AG20443 (cell line): ENCODE measurements at places on chromosomes 2 and 18.

- DNase-seq, result no peak
These were observed 3.3 kb upstream of the GALNT14 start for GRCh38 chr2:31141443-31142085.

- DNase-seq, result no peak
These were observed 54.2 kb upstream of the CTDP1 start for GRCh38 chr18:79625195-79625923.

DNA sequence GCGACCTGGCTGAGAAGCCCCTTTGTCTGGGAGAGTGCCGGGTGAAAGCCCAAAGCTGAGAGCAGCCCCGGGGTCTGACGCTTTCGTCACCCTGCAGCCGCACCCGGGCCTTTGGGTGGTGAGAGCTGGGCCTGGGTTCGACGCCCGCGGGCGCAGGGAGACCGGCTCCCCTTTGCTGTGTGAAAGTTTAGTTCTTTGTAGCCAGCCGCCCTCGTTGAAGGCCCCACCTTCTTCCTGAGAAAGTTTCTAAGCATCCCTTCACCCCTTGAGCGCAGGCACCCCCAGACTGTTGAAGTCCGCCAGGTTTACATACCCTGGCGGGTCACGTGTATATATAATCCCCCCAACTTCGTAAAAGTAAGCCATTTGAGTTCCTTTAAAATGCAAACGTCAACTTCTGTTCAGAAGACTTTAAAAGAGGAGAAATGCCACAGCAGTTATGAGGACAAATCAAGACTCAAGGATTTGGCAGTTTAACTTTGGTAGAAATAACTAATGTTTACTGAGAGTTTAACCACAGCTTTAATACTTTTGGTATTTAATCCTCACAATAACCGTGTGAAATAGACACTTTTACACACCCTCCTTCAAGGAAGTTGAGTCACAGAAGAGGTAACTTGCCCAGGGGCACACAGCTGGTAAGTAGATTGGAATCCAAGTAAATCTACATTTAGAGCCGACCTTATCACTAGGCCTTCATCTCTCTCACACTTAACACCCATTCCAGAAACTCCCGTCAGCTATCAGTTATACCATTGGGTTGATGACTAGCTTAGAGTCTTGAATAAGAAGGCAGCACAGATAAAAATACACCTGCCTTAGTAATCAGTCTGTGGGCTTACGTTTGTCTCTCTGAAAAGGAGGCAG lies 1.1 kb upstream of the MBOAT2 start:
- no peak for DNase-seq

DNA sequence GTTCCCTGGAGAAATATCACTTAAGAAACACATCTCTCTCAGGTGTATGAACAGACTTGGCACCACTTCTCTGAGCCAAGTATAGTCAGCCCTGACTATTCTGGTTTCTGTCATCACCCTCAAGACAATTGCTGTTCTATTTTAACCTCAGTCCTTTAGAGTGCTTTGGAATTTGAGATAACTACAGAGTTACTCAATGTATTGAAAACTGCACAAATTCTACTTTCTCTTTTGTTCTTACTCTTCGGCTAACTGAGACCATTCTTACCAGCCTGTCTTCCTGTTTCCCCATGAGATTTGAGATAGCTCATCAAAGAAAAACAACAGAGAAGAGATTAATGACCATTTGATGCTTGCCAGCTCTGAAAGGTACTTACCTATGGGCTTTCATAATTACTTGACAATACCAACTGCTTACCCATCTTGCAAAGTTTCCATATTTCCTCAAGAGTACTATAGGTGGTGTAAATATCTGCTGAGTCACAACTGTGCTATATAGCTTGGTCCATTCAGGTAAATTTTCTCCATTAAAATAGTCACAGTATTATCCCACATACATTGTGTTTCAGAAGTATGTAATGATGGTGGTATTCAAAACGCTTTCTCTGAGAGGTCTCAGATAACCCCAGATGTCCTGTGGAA lies 467.5 kb upstream of the CHST9 start:
- DNase-seq, result no peak

GRCh38 chr18:34550902-34551301 lies 159.2 kb upstream of the DTNA start:
- no peak for DNase-seq

- DNase-seq, result no peak
These were observed 246.9 kb upstream of the CYP26B1 start for GRCh38 chr2:72394541-72395070.

DNA sequence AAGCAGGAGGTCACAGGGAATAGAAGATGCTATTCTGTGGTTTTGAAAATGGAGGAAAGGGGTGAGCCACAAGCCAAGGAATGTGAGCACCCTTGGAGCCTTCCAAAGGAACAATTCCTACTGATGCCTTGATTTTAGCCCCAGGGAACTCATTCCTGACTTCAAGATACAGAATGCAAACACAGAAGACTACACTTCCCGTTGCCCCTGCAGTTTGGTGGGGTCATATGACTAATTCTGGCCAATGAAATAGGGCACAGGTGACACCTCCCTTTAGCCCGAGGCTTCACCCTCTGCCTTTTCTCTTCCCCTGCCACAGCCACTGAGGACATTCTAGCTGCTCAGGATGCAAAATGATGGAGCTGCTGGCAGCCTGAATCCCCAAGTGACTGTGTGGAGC lies 126.1 kb downstream of the INHBB start:
- DNase-seq, result no peak

DNA sequence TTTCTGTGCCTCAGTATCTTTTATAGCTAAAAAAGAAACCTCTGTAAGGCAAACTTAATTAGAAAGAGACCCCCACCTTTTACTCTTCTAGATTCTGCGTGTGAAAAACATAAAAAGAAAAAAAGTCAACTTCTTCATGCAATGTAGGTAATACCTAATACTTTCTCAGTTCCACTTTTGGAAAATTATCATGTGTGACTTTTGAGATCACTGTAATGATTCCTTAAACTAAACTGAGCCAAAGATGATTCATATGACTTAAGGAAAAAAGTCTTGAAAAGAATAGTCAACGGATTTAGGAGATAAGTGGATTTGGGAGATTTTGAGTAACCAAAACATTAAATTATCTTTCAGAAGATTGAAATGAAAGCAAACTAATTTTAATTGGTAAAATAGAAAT lies 48.9 kb downstream of the PLEKHA3 start:
- no peak for DNase-seq

- peak; percentile 47 for DNase-seq
These were observed 678.6 kb upstream of the CDH2 start for GRCh38 chr18:28855524-28855923.

- DNase-seq, result no peak
These were observed 43.6 kb downstream of the SF3B1 start for GRCh38 chr2:197391220-197391717.

DNA sequence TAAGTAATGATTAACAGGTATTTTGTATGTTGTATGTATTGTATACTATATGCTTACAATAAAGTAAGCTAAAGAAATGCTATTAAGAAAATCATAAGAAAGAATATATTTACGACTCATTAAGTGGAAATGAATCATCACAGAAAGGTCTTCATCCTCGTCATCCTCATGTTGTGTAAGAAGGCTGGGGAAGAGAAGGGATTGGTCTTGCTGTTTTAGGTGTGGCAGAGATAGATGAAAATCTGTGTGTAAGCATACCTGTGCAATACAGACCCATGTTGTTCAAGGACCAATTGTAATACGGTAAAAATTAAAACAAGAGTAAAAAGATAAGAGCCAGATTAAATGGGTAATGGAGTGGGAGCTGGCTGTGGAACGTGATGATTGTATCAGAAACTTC lies 16.6 kb downstream of the SLC35F5 start:
- no peak for DNase-seq

DNA sequence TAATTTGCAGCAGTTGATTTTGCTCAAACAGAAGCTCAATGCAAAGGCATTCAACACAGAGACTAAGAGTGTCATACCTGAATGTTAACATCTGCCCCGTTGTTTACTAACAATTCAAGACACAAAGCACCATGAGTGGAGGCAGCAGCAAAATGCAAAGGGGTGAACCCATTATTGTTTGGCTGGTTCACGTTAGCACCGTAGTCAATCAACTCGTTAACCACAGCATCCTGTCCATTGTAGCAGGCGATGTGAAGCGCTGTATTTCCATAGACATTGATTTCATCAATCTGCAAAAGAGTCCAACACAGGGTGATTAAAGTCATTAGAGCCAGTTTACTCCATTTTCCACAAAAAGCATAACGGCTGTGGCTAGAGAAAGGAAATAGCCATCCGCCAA lies 189.3 kb downstream of the ANKRD44 start:
- no peak for DNase-seq

DNA sequence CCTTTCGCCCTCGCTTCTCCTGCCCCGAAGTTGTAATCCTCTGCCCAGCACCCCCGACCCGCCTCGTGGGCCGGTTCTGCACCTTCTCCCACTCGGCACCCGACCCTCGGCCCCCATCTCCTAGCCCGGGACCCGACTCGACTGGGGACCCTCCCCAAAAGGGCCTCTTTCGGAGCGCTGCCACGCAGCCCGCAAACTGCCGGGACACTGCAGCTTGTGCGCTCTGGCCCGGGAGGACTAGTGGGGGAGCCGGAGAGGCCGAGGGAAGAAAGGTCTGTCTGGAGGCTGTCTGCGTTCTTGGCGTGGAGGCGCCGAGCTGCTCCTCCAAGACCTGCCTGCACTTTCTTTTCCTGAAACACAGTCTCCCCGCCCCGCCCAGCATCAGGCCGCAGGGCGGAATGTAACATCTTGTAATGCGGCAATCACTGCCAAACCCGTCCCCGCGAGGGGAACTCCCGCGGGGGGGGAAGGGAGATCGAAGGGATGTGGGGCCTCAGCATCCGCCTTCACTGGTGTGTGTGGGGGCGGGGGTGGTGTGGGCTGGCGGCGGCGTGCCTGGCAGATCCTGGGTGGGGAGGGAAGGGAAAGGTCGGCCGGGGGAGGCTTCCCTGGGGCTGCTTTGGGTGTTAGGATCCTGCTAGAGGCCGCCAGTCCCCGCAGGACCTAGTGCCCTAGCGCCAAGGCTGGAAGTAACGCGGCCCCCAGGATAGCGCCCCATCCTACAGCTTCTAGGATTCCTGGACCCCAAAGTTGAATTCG lies 7.4 kb downstream of the DLX2 start:
- peak; percentile 88 for DNase-seq

GRCh38 chr2:98932778-98933343 lies 3.2 kb downstream of the CRACDL start:
- no peak for DNase-seq

GRCh38 chr2:174059884-174060244 lies 94.7 kb upstream of the SP3 start:
- DNase-seq, result no peak

GRCh38 chr2:177542396-177542795 lies 149.8 kb downstream of the AGPS start:
- DNase-seq, result no peak

DNA sequence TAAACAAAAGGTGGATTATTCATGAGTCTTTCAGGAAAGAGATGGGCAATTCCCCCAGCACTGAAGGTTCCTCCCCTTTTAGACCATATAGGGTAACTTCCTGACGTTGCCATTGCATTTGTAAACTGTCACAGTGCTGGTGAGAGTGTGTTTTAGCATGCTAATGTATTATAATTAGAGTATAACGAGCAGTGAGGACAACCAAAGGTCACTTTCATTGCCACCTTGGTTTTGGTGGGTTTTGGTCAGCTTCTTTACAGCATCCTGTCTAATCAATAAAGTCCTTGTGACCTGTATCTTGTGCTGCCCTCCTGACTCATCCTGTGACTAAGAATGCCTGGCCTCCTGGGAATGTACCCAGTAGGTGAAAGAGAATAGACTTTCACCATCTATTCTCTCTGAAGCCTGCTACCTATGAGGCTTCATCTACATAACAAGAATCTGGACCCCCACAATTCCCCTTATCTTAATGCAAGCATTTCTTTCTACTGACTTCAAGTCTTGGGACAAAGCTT lies 148.7 kb downstream of the CABLES1 start:
- DNase-seq, result no peak

- no peak for DNase-seq
These were observed 12.7 kb downstream of the NCK2 start for GRCh38 chr2:105757433-105757832.

GRCh38 chr2:55901322-55901721 lies 22.3 kb downstream of the EFEMP1 start:
- peak; percentile 61 for DNase-seq

- no peak for DNase-seq
These were observed 177.0 kb downstream of the LDLRAD4 start for GRCh38 chr18:13395577-13395976.

GRCh38 chr2:233329489-233330135 lies 22.0 kb downstream of the SAG start:
- DNase-seq, result no peak

GRCh38 chr2:134676960-134677359 lies 41.8 kb downstream of the TMEM163 start:
- DNase-seq, result no peak

GRCh38 chr2:230439590-230439989 lies 23.6 kb downstream of the SP100 start:
- no peak for DNase-seq

- DNase-seq, result no peak
These were observed 5.3 kb downstream of the COL3A1 start for GRCh38 chr2:188979187-188980114.

DNA sequence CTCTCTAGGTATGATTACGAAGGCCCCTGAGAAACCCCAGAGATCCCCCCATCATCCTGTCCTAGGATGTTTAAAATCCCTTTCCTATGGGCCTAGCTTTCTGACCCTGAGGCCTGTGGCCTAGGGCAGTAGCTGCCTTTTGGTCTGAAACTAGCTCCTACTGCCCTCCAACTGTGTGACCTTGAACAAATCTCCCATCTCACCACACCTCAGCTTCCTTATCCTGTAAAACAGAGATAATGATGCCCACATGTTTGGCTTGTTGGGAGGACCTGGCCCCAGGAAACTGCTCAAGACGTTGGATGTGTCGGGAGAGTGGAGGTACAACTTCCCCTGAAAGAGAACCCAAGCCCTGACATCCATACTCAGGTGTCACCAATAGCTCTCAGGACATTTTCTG lies 213.2 kb downstream of the SMAD2 start:
- no peak for DNase-seq

GRCh38 chr18:48538531-48539405 lies at the start of gene CTIF:
Gene CTIF (plus strand): TSS chr18:48539031. CDS start chr18:48619566, 80,535 bp downstream.
- peak; percentile 94 for DNase-seq

DNA sequence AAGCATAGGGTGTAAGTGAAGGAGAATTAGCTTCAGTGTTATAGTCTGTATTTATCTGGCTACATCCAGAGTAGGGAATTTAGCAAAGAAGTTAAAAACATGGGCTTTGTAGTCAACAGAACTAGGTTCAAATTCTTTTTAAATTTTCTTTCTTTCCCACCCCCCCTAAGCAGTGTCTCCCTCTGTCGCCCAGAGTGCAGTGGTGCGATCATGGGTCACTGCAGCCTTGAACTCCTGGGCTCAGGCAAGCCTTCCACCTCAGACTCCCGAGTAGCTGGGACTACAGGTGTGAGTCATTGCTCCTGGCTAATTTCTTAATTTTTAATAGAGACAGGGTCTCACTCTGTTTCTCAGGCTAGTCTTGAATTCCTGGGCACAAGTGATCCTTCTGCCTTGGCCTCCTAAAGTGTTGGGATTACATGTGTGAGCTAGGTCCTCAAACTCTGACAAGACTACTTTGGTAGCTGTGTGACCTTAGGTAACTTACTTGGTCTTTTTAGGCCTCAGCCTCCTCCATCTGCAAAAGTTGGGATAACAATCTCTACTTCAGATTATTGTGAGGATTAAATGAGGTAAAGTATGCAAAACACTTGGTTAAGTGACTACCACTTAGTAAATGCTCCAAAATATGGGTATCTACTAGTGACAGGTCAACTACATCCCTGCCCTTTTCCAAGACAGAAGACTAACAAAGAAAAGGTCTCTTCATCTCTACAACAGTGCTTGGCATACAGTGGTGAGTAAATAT lies 17.8 kb downstream of the DOK1 start:
- no peak for DNase-seq
